ENCODE measurements at places on chromosomes 7 and 10.

GRCh38 chr7:5143106-5143505 is 46.9 kb upstream of the WIPI2 start:
- DNase-seq = no peak

DNA sequence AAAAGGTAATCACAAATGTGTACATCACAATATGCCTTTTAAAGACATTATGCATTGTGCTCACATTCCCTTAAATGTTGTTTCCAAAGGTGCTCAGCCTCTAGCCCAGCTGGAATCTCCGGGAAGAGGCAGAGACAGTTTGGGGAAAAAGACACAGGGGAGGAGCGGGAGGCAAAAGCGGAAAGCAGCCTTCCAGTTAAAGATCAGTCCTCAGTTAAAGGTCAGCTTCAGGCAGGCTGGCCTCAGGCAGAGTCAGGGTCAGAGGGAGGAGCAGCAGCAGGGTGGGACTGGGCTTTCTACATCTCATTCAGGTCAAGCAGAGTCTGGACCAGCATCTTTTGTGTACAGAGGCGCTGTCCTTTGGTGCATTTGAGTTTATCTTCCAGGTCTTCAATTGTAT is 18.6 kb downstream of the ST7 start:
- DNase-seq = no peak

- no peak for DNase-seq
These were observed 11.5 kb upstream of the SH2D4B start for GRCh38 chr10:80526218-80526617.

- no peak for DNase-seq
These were observed 217.2 kb upstream of the MKLN1 start for GRCh38 chr7:131110297-131111080.

DNA sequence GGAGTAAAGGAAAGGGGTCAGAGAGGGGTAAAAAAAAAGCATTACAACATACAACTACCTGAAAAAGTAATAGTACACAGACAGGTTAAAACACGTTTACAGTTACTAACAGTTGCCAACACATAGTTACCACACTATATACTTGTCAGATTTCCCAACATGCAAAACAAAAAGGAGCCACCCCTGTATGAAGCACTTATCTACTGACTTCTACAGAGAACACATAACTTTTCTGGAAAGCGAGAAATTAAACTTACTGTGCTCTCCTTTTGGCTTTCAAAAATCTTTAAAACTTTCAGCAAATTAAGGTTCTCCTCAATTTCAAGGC is 2.1 kb downstream of the ABI1 start:
- DNase-seq = no peak

DNA sequence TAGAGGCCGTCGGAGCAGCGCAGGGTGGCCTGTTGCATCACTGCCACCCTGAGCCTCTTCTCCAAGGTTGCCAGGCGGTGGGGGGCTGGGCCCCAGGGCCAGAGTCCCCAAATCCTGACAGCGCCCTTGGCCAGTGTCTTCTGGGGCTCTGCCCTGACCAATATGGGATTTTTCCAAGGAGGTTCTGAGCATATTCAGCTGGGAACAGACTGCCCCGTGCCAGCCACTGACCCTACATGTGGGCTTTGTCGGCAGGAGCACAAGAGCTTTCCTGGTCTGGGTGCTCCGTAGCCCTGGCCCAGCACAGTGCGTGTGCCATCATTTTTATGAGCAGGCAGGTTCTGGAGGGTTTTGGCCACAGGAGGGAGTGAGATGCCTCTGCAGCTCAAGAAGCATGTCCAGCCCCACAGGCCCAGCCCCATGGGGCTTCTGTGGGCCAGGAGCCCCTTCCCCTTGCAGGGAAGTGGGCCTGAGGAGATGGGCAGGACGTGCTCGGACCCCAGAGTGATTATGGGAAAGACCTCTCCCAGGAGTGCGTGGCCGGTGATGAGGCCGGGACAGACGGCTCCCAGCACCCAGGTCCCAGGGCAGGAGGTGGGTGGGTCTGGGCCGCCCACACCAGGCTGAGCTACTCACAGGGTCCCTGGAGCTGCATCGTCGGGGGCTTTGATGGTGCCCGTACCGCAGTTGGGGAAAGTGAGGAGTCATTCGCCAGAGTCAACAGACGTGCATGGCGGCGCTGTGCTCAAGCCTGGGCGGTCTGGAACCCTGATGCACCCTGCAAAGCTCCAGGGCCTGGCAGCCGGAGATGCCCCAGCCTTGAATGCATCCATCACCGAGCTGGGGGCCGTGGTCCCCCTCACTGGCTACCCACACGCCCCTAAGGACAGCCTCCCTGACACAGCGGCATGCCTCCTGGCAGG is 66.6 kb downstream of the PWWP2B start:
- no peak for DNase-seq
